ENCODE measurements at places on chromosomes 7 and 10. TPM values are rescaled to one million over a fixed set of nuclear protein-coding genes. Genes with fewer than 3 reads are reported as not detected.

The CDHR3 gene
- total RNA-seq = 19.1 TPM

- H3K27ac ChIP-seq = no peak overlapping the region
- H3K4me1 ChIP-seq = no peaks in the 10 kb centered on the region
- H3K4me3 ChIP-seq = no peak overlapping the region
- H3K27me3 ChIP-seq = no peaks in the 10 kb centered on the region
- no peaks in the 10 kb centered on the region for H3K36me3 ChIP-seq
These were observed 201.1 kb upstream of the PLXNA4 start for GRCh38 chr7:132777414-132777813.

DNA sequence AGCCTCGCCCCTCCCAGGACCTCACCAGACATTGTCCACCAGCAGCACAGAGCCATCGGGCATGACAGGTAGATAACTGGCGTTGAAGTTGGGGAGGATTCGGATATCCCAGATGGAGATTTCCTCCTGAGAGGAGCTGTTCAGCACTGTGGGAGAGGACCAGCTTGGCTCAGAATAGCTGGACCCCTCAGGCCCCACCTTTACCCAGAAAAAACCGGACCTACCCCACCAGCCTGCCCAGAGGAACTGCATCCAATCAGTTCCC is 1.5 kb downstream of the TRAPPC14 start:
- peaks cover 35% of the 10 kb centered on the region for H3K4me1 ChIP-seq
- peak overlapping the region; percentile 75 for H3K4me3 ChIP-seq
- H3K36me3 ChIP-seq = peaks cover 24% of the 10 kb centered on the region
- H3K27me3 ChIP-seq = no peaks in the 10 kb centered on the region
- no peak overlapping the region for H3K27ac ChIP-seq
- DNase-seq = no peak

- no peaks in the 10 kb centered on the region for H3K27me3 ChIP-seq
- H3K36me3 ChIP-seq = no peaks in the 10 kb centered on the region
- no peak overlapping the region for H3K27ac ChIP-seq
- no peaks in the 10 kb centered on the region for H3K4me1 ChIP-seq
- H3K4me3 ChIP-seq = no peak overlapping the region
These were observed 90.9 kb downstream of the MTERF1 start for GRCh38 chr7:91789558-91789957.

DNA sequence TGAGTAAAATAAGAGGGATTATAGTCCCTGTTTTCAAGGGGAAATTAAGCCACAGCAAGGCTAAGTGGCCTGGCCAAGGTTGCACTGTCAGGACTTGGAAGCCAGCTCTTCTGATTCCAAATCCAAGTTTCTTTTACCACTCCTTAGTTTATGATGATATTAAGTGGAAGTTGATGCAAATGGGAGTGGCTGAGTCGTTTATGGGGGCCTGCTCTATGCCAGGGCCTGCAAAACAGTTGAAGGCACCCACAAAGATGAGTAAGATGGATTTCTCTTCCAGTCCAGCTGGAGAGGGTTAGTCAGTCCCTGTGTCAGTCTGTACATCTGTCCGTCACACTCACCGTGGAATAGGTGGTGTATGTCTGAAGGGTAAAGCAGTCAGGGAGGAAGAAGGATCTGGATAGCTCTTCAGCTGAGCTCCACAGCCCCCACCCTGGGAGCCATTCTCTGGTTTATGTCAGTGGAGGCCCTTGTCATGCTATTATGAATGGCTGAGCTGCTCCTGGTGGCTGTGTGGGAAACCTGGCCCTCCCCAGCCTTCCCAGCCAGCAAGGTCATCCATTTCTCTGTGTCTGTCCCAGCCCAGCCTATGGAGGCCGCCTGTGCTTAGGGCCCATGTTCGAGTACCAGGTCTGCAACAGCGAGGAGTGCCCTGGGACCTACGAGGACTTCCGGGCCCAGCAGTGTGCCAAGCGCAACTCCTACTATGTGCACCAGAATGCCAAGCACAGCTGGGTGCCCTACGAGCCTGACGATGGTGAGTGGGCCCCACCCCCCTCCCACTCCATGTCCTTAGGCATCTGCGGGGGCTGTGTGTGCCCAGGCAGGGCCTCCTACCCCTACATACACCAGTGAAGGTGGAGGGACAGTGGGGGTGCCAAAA is 44.5 kb downstream of the TBATA start:
- no peak overlapping the region for H3K4me3 ChIP-seq
- DNase-seq = no peak
- H3K4me1 ChIP-seq = 0 out of 2 replicates have a peak, but pooled peaks cover 2% of the 10 kb centered on the region
- H3K36me3 ChIP-seq = 0 out of 2 replicates have a peak, but pooled peaks cover 3% of the 10 kb centered on the region

DNA sequence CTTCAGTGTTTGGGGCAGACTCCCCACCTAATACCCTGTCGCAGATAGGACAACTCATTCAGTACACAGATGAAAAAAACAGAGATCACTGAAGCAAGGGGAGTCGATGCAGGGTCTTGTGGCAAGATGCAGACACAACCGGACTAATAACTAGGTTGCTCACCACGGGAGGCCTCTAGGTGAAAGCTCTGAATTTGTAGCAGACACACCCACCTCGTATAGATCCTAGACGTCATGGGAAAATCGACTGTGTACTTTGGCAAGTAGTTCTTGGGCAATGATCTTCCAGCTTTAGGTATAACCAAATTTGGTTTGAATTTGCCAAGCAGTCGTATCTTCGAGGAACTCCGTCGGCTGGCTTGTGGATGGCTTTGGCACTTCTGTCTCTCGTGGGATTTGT is 88.1 kb downstream of the TCF7L2 start:
- no peaks in the 10 kb centered on the region for H3K27me3 ChIP-seq
- peaks cover 22% of the 10 kb centered on the region for H3K36me3 ChIP-seq
- DNase-seq = no peak
- H3K4me3 ChIP-seq = no peak overlapping the region
- peaks cover 45% of the 10 kb centered on the region for H3K4me1 ChIP-seq

- H3K27me3 ChIP-seq = no peaks in the 10 kb centered on the region
- peak overlapping the region; percentile 96 for H3K27ac ChIP-seq
- DNase-seq = peak; percentile 89
- H3K36me3 ChIP-seq = peaks cover 5% of the 10 kb centered on the region
- H3K4me1 ChIP-seq = peaks cover 31% of the 10 kb centered on the region
These were observed 731 bp downstream of the LANCL2 start for GRCh38 chr7:55365675-55366460.

DNA sequence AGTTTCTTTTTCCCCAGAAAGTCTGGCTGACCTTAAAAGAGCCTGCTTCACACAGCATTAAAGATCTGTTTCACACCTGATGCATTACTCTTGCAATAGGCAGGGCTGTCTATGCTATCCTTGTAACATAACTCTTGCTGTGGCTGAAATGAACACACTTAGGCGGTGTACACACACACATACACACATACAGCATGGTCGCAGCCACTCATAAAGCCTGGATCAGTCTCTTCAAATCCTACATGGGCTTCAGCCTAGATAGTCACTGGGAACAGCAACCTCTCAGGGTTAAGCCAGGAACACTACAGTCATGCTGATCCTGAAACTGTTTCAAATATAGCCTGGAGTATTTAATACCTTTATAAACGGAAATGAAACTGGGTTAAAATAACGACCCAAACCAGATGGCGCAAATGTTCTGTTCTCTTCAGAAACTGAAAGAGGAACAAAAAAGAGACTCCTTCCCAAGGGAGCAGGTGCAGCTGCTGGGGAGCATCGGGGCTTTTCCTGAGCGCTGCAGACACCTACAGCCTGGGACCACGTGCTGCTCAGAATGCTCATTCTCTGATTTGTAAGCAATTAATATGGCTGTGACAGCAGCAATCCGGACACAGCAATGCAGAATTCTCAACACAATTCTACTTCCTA is 61.0 kb upstream of the SFMBT2 start:
- H3K27ac ChIP-seq = no peak overlapping the region
- H3K4me3 ChIP-seq = no peak overlapping the region
- no peak for DNase-seq

- H3K4me3 ChIP-seq = no peak overlapping the region
- no peak overlapping the region for H3K27ac ChIP-seq
- DNase-seq = no peak
These were observed 150.4 kb downstream of the PPP1R3A start for GRCh38 chr7:113768387-113768786.

The PRLHR gene
- not detected for total RNA-seq

- H3K4me1 ChIP-seq = no peaks in the 10 kb centered on the region
- H3K27me3 ChIP-seq = no peaks in the 10 kb centered on the region
- H3K36me3 ChIP-seq = peaks cover 22% of the 10 kb centered on the region
- no peak overlapping the region for H3K4me3 ChIP-seq
- no peak overlapping the region for H3K27ac ChIP-seq
These were observed 21.1 kb upstream of the ABCC2 start for GRCh38 chr10:99761365-99761764.

DNA sequence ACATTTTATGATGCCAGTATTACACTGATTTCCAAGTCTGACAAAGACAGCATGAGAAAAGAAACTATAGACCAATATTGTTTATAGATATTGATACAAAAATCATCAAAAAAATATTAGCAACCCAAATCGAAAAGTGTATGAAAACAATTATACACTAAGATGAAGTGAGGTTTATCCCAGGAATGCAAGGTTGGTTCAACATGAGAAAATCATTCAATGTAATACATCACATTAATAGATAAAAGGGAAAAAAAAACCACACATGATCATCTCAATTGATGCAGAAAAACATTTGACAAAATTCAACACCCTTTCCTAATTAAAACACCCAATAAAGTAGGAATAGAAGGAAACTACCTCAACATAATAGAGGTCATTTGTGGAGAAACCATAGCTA is 153.9 kb downstream of the DNAJC1 start:
- H3K4me3 ChIP-seq = no peak overlapping the region
- H3K27ac ChIP-seq = no peak overlapping the region
- 0 out of 2 replicates have a peak, but pooled peaks cover 2% of the 10 kb centered on the region for H3K4me1 ChIP-seq
- H3K27me3 ChIP-seq = no peaks in the 10 kb centered on the region
- peaks cover 20% of the 10 kb centered on the region for H3K36me3 ChIP-seq

DNA sequence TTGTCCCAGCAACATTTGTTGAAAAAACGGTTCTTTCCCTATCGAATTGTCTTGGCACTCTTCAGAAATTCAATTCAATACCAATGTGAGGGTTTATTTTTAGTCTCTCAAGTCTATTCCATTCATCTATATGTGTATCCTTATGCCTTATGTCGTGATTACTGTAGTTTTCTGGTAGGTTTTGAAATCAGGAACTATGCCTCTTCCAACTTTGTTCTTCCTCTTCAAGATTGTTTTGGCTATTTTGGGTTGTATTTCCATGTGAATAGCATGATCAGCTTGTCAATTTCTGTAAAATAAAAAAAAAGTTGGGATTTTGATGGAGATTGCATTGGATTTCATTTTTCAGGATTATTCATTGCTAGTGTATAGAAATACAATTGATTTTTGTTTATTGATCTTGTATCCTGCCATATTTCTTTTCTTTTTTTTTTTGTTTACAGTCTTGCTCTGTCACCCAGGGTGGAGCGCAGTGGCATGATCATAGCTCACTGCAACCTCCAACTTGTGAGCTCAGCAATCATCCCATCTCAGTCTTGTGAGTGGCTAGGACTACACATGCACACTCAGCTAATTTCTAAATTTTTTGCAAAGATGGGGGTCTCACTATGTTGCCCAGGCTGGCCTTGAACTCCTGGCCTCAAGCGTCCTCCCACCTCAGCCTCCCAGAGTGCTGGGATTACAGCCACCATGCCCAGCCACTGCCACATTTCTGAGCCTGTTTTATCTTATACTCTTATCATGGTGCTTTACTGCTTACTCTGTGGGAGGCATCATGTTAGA is 46.2 kb upstream of the MKLN1 start:
- no peak overlapping the region for H3K27ac ChIP-seq
- no peaks in the 10 kb centered on the region for H3K27me3 ChIP-seq
- no peak overlapping the region for H3K4me3 ChIP-seq
- H3K4me1 ChIP-seq = peaks cover 16% of the 10 kb centered on the region
- DNase-seq = no peak

GRCh38 chr10:14311206-14311957 is 19.3 kb downstream of the FRMD4A start:
- peaks cover 9% of the 10 kb centered on the region for H3K27me3 ChIP-seq
- H3K4me3 ChIP-seq = no peak overlapping the region
- no peaks in the 10 kb centered on the region for H3K36me3 ChIP-seq
- H3K4me1 ChIP-seq = peaks cover 22% of the 10 kb centered on the region
- H3K27ac ChIP-seq = no peak overlapping the region

The RNF148 gene
- total RNA-seq = 0.17 TPM

The SNX8 gene
- 49.6 TPM for total RNA-seq

The FAM25G gene
- total RNA-seq = not detected

GRCh38 chr10:59631882-59632807 is 77.5 kb downstream of the SLC16A9 start:
- DNase-seq = no peak
- peaks cover 3% of the 10 kb centered on the region for H3K36me3 ChIP-seq
- no peak overlapping the region for H3K4me3 ChIP-seq
- no peaks in the 10 kb centered on the region for H3K27me3 ChIP-seq

DNA sequence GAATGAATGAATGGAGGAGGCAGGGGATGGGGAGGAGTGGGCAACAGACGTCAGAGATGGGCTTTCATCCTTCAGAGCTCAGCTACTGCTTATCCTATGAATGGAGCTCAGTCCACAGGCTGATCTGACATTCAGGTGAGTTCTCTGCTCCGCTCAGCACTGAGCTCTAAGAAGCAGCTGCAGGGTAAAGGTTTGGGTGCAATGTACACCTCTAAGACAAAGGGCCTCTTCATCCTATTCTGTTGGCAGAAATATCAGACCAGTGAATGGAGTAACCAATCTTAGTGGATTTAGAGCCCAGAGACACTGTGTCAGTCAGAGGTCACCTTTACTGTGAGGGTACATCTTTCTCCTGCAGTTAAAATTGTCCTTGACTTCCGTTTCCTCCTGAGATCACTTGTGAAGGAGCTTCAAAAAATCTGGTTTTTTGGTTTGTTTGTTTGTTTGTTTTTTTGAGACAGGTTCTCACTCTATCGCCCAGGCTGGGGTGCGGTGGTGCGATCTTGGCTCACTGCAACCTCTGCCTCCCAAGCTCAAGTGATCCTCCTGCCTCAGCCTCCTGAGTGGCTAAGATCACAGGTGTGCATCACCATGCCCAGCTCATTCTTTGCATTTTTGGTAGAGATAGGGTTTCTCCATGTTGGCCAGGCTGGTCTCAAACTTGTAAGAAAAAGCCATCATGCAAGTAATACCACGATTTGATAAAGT is 5.1 kb upstream of the CCZ1B start:
- DNase-seq = no peak
- H3K4me3 ChIP-seq = no peak overlapping the region
- no peaks in the 10 kb centered on the region for H3K36me3 ChIP-seq

- peak overlapping the region; percentile 75 for H3K27ac ChIP-seq
- H3K4me3 ChIP-seq = no peak overlapping the region
- H3K36me3 ChIP-seq = no peaks in the 10 kb centered on the region
- peaks cover 23% of the 10 kb centered on the region for H3K4me1 ChIP-seq
- no peak for DNase-seq
These were observed 9.5 kb upstream of the ASB4 start for GRCh38 chr7:95476072-95476847.

DNA sequence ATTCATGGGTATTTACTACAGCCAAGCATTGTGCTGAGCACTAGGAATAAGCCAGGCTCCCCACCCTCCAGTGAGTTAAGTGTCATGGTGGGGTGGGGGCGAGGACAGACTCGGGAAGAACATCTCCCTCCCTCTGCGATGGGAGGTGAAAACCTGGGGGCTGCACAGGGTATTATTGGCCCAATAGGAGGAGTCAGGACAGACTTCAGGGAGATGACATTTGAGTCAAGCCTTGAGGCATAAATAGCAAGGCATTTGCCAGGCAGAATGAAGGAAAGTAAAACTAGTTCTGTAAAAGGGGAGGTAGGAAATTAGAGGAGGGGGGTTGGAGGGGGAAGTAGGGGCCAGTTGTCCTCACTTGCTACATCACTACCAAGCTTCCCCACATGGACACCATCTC is 18.9 kb downstream of the NKX2-3 start:
- no peak overlapping the region for H3K27ac ChIP-seq
- H3K4me3 ChIP-seq = no peak overlapping the region
- H3K36me3 ChIP-seq = no peaks in the 10 kb centered on the region
- DNase-seq = no peak

GRCh38 chr7:18345641-18346234 is 149.8 kb upstream of the HDAC9 start:
- DNase-seq = peak; percentile 46
- H3K36me3 ChIP-seq = peaks cover 10% of the 10 kb centered on the region
- no peaks in the 10 kb centered on the region for H3K4me1 ChIP-seq
- H3K27me3 ChIP-seq = no peaks in the 10 kb centered on the region

Measured in WTC11 (cell line).